ENCODE measurements at places on chromosomes 6 and 20. TPM values are rescaled to one million over a fixed set of nuclear protein-coding genes. Genes with fewer than 3 reads are reported as not detected.

ECT2L gene
- total RNA-seq = not detected

MCCD1 gene
- total RNA-seq = not detected

GDAP1L1 gene
- total RNA-seq = not detected

TINAG gene
- not detected for total RNA-seq

OLIG3 gene
- not detected for total RNA-seq

LY6G5C gene
- total RNA-seq = 5.9 TPM

POM121L2 gene
- total RNA-seq = not detected

CDH4 gene
- total RNA-seq = 0.24 TPM

PPP1R3G gene
- total RNA-seq = 0.26 TPM

HLA-DRB1 gene
- total RNA-seq = 665 TPM

LY6G6C gene
- not detected for total RNA-seq

MLIP gene
- total RNA-seq = 0.37 TPM

PRSS16 gene
- 12.3 TPM for total RNA-seq

MLN gene
- not detected for total RNA-seq

CTCFL gene
- not detected for total RNA-seq

BEND6 gene
- 3.8 TPM for total RNA-seq

CFAP61 gene
- not detected for total RNA-seq

Measured in left lung (tissue), 14 donors.